ENCODE measurements at places on chromosomes 2 and 18.

DNA sequence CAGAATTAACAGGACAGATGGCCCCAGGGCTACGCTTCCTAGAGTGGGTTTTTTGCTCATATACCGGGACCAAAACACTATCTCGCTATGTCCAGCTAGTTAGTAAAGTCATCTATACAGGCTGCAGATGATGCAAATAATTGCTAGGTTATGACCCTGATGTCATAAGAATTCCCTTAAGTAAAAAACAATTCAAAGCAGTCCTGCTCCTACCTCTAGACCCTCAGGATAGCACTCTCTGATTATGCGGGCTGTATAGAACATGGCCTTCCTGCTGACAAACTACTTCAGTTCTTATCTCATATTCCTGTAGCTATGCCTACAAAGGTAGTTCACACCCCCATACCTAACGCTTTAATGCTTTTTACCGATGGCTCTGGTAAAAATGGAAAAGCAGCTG, 13.2 kb downstream of the DYNAP start:
- no peak for DNase-seq

- no peak for DNase-seq
Measured at GRCh38 chr2:18445433-18446320, 114.8 kb downstream of the RDH14 start.

GRCh38 chr2:142299021-142299420, 168.2 kb upstream of the LRP1B start:
- DNase-seq: no peak

GRCh38 chr18:75656035-75656434, 228.5 kb upstream of the SMIM21 start:
- no peak for DNase-seq

DNA sequence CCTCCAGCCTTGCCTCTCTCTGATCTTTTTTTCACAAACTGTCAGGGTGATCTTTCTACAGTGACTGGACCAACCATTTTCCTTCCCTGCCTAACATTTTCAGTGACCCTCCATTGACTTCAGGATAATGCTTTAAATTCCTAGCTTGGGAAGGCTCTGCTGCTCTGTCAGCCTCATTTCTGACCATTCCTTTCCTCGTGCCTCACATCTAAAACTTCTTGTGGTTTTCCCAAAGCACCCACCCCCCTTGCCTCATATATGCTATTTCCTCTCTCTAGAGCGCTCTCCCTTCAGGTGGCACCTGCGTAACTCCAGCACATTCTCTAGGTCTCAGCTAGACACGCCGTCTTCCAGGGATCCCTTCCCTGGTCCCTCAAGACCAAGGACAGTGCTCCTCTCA, 37.2 kb downstream of the DRC1 start:
- DNase-seq: peak; percentile 45

DNA sequence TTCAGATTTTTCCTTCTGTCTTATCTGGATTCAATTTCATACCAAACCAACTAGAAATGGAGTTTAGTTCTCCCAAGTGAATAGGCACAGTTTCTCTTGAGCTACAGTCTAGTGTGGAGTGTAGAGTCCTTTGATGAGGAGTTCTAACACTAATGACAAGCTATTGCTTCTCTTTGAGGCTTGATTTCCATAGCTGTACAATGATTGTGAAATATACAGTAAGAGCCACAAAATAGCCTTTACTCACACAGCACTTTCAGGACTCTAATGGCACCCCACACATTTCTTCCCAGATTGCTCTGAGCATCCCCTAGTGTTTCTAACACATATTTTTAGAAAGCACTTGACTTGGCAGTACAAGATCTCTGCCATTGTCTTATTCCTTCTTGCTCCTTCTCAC, 153.3 kb downstream of the LRRTM1 start:
- DNase-seq: no peak

DNA sequence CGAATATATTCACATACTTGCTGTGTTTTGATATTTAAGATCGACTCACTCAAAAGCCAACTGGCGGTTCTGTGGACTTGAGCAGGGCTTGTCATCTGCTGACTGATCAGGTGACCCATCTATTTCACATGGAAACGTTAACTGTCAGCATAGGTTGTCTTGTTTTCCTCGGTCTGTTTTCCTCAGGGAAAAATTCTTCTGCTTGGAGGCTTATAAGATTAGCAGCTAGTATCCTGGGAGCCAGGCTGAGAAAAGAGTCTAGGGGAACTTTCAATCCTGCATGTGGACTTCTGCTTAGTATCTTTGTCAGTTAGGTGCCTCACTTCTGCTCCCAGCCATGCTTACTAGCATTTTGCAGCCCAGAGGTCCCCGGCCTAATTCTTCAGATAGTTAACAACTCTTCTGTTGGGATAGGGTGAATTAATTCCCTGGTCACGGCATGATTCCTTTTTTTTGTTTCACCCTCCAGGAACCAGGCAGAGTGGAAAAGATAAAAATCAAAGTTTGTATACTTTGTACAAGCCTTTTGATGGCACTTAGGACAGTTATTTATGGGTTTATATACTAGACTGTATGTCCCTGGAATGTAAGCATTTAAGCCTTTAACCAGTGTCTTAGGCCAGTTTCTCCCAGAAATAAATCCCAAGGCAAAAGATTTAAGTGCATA, 226.0 kb downstream of the GULP1 start:
- no peak for DNase-seq

GRCh38 chr2:235859651-235860050, 308.5 kb downstream of the GBX2 start:
- peak; percentile 19 for DNase-seq

- no peak for DNase-seq
Measured at GRCh38 chr2:73970850-73971471, 13.7 kb upstream of the TET3 start.

GRCh38 chr2:197294260-197294659, 16.3 kb downstream of the ANKRD44 start:
- DNase-seq: no peak

- DNase-seq: no peak
Measured at GRCh38 chr2:171921970-171922229, 361 bp upstream of the HAT1 start.

GRCh38 chr2:112541315-112542122, 746 bp upstream of the POLR1B start:
- peak; percentile 64 for DNase-seq

DNA sequence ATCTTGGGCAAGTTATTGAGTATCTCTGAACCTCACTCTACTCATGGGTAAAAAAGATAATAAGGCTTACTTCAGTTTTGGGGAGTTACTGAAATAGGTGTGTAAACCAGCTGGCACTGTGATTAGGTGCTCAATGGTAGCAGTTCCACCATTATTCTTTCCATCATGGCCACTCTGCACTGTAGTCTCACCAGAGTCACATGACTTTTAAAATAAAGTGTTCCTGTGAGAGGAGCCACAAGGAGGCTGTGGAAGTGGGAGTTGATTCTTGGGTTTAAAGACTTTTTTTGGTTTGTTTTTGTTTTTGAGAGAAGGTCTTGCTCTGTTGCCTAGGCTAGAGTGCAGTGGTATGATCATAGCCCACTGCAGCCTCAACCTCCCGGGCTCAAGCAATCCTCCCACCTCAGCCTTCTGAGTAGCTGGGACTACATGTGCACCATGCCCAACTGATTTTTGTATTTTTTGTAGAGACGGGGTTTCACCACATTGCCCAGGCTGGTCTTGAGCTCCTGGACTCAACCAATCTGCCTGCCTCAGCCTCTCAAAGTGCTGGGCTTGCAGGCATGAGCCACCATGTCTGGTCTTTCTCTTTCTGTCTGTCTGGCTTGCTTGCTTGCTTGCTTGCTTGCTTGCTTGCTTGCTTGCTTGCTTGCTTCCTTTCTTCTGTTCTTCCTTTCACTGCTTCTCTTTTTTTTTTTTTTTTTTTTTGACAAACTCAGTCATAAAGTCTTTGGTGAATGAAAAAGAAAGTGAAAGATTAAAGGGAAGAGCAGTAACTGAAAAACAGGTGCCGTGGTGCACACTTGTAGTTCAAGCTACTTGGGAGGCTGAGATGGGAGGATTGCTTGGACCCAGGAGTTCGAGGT, 21.2 kb upstream of the ACVR1 start:
- no peak for DNase-seq

DNA sequence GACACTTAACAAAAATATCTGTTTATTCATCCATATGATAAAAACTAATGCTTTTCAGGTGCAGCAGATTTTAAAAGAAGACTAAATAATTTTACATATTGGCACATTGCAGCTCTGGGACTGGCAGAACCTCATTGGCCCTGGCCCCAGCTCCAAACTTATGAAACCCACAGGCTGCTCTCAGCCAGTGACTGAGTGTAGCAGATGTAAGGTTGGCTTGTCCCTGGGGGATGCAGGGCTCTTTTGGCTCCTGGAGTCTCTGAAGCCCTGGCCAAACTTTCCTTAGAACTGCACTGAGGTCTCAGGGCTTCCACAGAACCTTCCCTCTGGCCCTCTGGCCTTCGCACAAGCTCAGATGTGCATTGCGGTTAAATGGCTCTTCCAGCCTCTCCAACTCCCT, 725.0 kb upstream of the SOX11 start:
- DNase-seq: no peak

GRCh38 chr2:56197816-56198215, 14.0 kb downstream of the CCDC85A start:
- DNase-seq: no peak

DNA sequence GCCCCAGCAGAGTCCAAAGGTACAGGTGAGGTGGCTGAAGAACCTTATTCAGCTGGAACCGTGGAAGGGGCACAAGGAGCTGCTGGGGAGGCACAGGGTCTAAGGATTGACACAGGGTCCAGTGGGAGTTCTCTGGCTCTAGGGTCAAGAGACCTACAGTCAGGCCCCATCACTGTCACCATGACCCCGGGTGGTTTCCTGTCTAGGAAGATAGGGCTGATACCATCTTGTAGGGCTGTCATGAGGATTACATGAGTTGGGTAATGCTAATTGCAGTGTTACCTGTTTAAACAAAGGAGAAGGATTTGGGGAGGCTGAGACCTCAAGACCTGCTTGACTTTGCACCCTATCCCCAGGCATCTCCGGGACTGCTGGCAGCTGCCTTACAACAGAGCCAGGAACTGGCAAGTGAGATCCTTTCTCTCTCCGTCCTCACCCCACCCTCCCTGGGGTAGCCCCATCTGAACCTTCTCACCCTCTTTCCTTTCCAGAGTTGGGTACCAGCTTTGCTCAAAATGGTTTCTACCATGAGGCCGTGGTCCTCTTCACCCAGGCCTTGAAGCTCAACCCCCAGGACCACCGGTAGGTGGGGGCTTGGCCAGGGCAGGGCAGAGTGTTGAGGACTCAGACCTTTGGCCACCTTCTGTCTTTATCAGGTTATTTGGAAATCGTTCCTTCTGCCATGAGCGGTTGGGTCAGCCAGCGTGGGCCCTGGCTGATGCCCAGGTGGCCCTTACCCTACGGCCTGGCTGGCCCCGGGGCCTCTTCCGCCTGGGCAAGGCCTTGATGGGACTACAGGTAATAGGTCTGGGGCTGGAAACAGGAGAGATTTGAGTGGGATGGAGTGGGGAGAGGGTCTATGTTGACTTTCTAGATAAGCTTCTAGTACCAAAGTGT, 7.5 kb downstream of the LBX2 start:
- no peak for DNase-seq

GRCh38 chr18:13522256-13522655, 204.1 kb downstream of the FAM210A start:
- DNase-seq: no peak

DNA sequence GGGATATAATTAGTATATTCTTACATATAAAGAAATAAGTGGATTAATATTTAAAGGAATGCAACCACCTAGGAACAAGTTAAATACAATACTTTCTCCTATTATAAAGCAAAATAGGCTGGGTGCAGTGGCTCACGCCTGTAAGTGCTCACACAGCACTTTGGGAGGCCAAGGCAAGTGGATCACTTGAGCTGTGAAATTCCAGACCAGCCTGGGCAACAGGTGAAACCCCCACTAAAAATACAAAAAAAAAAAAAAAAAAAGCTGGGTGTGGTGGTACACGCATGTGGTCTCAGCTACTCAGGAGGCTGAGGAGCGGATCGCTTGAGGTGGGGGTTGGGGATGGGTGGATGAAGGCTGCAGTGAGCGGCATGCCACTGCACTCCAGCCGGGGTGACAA, 286.2 kb upstream of the EPC2 start:
- no peak for DNase-seq

- no peak for DNase-seq
Measured at GRCh38 chr2:197204519-197205250, 105.9 kb downstream of the ANKRD44 start.

DNA sequence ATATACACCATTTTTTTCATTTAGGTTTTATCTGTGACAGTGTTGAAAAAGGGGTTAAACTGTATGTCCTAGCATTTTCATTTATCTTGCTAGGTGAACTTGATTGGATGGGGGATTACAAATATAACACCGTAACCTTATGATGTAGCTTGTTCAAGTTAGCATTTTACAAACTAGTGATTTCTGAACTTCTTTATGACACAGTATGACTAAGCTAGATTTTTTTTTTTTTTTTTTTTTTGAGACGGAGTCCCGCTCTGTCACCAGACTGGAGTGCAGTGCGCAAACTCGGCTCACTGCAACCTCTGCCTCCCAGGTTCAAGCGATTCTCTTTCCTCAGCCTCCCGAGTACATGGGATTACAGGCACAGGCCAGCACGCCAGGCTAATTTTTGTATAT, 47.1 kb downstream of the KCMF1 start:
- no peak for DNase-seq

DNA sequence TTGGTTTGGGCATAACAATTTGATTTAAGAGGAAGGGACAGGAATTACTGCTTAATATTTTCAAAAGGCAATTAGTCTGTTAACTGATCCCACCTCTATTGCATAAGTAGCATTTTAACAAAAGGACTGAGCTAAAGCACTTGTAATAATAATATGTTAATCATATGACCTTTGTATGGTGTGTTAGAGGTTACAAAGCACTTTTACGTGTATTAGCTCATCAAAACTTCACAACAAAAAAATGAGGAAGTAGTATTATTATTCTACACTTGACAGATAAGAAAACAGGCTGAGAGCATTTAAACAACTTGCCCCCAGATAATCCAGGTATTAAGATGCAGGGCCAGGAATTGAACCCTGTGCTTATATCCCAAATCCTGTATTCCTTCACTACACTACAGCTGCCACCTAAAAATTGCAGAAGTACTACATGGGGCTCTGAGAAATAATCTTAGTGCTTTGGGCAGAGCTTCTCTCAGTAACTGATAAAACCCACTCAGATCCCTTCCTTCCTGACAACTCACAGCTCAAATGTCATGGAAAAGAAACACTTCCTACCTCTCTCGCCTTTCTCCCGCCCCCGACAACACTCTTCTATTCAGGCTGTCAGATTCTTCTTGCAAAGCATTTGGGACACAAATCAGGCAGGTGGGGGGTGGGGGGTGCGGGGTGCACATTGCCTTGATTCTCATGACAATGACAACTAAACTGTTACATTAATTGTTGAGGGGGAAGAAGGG, 20.7 kb upstream of the KCTD1 start:
- no peak for DNase-seq

GRCh38 chr18:72119082-72119481, 425.1 kb downstream of the CBLN2 start:
- no peak for DNase-seq

- DNase-seq: peak; percentile 94
Measured at GRCh38 chr2:69139778-69140670, 127.0 kb downstream of the ANTXR1 start.

- DNase-seq: peak; percentile 37
Measured at GRCh38 chr2:137865954-137866540, 98.2 kb upstream of the HNMT start.

- no peak for DNase-seq
Measured at GRCh38 chr2:192230889-192231453, 36.2 kb upstream of the TMEFF2 start.

Measured in fibroblast of upper back skin (primary cell).